ENCODE measurements at places on chromosomes 12 and 14.
A peak's percentile ranks its signal among the peaks of the same experiment; 100 is the strongest.

DNA sequence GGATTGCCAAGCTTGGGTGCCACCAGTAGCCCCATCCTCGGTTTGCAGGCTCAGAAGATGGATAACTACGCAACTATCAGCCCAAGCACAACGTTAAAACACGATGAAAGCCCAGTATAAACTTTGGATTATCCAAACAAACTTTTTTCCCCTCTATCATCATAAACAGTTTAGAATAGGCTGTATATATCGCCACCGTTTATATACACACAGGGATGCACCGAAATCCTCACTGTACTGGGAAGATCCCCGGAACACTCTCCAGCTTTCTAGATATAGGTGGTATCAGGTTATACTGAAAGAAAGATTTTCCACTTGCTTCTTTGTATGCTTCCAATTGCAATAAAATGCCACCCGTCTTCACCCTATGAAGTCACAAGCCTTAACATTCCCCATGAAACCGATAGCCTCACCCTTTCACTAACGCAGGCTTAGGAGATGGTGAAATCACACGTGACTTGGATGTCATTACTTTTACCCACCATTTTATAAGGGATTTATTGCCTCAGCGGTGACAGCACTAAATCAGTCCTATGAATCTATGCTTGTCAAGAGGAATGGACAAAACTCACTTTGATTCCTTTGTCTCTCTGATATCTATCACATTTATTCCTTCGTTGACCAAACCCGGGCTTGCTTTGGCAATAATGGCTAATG lies 207.6 kb upstream of the FOXN3 start:
- DNase-seq: no peak

DNA sequence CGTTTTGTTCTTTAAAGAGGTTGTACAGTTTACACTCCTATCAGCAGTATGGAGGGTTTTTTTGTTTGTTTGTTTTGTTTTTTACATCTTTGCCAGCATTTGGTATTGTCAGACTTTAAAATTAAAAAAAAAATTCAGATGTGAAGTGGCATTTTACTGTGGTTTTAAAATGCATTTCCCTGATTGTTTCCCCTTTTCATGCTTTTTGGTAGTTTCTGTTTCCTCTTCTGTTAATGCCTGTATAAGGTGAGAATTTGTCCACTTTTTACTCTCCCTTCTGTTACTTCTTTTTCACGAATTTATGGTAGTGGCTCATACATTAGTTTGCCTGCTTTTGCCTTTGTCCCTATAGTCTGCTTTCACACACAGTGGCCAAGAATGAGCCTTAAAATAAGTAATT lies 36.6 kb downstream of the MNAT1 start:
- DNase-seq: no peak

GRCh38 chr12:12903642-12904609 lies 12.6 kb downstream of the GPRC5A start:
- no peak for DNase-seq

DNA sequence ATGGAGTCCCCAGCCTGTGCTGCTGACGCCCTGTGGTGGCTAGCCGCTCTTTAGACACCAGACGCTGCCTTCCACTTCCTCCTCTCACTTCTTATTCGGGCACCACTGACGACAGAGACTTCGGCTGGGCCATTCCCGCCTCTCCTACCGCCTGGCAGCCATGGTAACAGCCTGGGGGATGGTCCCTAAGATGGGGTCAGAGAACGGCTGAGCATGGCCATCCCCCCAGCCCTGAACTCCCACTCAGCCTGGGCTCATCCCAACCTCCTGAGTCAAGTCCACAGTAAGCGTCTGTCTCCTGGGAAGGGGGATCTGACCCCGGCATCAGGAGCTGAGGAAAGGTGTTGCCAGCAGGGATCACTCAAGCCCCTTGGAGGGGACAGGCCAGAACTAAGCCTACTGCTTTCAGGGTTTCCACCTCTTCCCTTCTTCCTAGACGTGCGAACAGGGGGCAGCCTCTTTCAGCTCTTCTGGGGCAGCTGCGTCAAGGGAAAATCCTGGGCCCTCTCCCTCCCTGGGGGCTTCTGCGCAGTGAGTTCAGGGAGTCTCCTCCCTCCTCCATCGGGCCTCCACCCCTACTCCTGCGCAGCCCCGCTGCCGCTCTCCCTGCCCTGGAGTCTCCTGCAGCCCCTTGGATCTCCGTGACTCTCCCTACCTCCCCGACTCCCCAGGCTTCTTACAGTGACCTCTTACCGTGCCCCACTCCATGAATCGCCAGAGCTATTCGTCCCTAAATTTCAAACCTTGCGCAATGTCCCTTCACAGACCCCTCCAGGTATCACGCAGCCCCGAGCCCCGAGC lies 643 bp upstream of the TAMALIN start:
- no peak for DNase-seq

DNA sequence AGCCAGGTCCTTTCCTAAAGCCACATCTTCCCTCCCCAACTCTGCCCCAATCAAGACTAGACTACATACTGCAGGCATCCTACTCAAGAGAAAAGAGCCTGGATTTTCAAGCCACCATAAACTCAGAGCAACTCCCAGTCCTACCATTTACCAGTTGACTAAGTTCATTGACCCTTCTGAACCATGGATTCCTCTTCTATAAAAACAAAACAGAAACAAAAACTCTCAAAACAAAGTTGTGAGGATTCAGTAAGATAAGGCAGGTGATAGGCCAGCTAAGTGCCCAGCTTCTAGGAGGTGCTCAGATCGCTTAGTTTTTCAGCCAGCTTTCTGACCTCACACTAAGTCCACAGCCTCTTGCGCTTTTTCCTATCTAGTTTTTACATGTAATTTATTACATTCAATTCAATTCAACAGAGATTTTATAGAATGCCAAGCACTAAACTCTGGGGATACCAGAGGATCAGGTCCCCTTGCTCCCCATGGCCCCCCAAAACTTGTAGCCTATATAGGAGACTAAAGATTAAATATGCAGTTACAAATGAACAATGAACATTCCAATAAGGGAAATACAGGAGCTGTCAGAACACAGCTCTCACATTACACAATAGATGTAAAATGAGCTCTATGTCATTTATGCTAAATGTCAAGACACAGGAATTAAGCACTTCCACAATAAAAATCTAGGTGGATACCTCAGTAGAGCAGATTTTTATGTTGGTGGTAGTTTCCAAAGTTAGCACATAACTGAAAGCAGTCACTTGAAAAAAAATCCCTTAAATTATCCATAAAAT lies 104.5 kb upstream of the EGLN3 start:
- DNase-seq: no peak

DNA sequence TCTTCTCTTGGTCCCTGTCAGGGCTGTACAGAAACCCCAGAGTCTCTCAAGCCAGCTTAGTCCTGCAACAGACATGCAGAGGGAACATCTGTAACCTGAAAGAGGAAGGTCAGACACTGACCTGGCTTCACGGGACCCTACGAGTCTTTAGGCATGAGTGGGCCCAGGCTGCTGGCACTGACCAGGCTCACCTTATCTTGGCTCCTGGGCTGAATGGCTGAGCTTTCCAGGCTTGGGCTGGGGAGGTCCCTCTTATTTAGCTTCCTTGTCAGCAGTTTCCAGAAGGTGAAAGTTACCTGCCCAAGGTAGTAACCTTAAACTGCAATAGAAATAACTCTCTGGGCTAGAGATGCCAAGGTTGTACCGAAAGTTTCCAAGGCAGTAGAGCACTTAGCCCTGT lies 58.4 kb upstream of the FUT8 start:
- DNase-seq: no peak

DNA sequence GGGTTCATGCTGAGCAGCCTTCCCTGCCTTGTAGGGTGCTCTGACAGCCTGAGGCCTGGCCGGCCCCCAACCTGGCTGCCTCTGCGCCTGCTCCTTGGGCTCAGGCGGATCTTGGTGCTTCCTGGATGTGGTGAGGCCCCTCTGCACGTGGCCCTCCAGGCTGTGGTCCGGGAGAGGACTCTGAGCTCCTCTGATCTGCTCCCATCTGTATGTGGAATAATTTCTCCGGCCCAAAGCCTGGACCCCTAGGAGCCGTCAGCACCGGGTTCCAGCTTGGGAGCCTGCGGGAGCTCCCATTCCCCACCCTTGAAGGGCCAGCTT lies 21.3 kb upstream of the EIF2B2 start:
- no peak for DNase-seq

DNA sequence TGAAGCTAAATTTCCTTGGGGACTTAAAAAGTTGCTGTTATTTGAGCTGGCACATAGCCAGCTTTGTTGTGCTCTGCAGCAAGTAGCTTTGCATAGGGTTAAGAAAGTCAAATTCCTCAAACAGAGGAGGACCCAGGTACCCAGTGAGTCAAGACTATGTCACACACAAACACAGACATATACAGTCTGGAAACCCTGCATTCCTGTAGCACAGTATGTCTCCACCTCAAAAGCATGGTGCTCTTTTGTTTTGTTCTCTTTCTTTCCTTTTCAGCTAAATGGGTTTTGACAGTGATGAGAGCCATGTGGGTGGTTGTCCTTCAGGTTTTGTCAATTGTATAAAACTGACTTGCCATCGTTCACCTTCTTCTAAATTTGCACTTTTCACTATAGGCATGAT lies 179.6 kb upstream of the DIO2 start:
- DNase-seq: peak; percentile 82

DNA sequence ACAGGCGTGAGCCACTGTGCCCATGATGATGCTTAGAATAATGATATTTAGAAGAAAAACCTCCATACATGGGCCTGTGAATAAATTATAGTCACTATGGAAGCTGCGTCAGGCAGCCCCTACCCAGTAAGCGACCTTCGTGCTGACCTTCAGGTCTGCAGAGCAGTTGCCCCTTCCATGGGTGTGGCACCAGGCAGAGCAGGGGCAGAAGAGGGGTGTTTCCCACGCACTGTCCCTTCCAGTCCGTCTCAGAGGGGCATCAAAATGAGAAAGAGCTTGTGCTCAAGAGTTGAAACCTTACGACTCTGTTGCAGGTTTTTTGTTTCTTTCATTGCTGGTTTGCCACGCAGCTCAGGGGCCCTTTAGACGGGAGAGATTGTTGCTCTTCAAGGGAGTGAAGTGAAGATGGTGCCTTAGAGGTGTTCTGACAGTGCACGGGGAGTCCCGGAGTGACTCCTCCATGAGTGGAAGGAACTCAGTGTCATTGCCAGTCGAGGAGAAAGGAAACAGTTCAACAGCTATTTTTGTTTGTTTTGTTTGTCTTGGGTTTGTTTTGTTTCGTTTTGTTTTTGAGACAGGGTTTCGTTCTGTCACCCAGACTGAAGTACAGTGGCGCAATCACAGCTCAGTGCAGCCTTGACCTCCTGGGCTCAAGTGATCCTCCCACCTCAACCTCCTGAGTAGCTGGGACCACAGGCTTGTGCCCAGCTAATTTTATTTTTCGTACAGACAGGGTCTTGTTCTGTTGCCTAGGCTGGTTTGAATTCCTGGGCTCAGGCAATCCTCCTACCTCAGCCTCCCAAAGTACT lies 13.9 kb downstream of the CKB start:
- no peak for DNase-seq

- no peak for DNase-seq
These were observed 2.6 kb upstream of the KRT81 start for GRCh38 chr12:52293926-52294325.

GRCh38 chr14:90107789-90108188 lies 46.0 kb downstream of the KCNK13 start:
- no peak for DNase-seq

GRCh38 chr14:105492971-105493871 lies 2.2 kb downstream of the TEDC1 start:
- DNase-seq: no peak

DNA sequence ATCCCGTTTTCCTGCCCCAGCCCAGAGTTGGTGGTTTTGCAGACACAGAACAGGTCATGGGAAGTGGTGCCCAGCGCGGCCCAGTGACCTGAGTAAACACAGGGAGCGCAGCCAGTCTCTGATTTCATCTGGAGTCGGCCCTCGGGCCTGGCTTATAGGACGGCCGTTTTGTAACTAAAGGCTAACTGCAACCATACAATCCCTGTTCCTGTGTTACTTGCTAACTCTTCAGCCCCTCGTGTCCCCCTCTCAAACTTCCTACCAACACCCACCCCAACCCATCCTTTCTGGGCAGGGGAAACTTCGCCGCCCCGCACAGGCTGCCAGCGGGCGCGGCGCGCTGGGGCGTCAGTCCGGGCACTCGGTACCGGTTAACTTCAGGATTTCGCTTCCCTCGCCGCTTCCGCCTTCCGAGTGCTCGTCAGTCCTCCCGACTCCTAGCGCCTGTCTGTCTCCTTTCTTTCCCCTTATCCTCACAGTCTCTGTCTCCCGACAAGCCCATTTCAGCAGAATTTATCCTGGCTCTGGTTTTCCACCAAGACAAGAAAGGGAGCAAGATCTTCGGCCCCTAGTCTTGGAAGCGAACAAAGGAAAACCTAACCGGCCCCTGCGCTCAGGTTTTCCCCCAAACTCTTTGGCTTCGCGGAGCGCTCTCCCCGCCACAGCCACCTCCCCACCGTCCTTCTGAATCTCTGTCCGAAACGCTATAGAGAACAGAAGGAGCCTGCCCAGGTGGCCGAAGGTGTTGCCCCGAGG lies 2.0 kb downstream of the SIX1 start:
- no peak for DNase-seq

DNA sequence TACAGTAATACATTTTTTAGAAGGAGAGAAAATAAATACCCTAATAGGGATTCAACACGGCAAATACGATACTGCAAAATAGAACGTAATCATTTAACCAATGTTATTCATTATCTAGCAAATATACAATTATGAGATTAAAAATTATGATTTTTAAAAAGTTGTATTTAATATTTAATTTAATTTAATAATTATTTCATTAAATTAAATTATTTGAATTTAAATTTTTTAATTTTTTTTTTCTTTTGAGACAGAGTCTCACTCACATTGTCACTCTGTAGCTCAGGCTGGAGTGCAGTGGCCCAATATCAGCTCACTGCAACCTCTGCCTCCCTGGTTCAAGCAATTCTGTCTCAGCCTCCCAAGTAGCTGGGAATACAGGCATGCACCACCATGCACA lies 42.0 kb downstream of the GXYLT1 start:
- DNase-seq: no peak

DNA sequence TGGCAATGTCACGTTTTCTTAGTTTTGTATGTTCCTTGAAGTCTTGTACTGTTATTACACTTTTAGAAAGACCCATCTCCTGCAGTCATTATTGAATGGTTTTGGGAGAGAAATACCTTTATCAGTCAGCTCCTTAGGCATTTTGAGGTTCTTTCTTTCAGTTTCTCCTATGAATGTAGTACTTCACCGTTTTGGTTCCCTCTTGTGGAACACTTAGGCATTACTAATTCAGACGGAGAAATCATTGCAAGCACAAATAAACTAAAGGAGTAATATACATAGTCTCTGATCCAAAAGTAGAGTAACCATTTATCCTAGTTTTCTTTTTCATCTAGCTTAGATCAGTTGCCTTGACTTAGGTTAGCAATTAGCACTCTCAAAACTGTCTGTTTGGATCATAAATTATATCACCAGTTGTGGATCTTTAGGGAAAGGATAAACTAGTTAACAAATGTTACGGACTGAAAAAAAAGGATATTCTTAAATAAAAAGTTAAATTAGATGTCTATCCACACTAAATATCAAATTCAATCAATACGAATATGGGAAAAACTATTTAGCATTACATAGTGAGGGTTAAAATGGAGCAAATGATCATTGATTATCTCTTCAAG lies 1538.3 kb upstream of the SEL1L start:
- peak; percentile 50 for DNase-seq

GRCh38 chr14:91727121-91727520 lies 4.8 kb downstream of the CATSPERB start:
- DNase-seq: no peak
